Naive thymus-derived CD4-positive, alpha-beta T cell (primary cell): ENCODE measurements at places on chromosomes 5 and 9. TPM values are rescaled to one million over a fixed set of nuclear protein-coding genes. Genes with fewer than 3 reads are reported as not detected.
A peak's percentile ranks its signal among the peaks of the same experiment; 100 is the strongest.

DNA sequence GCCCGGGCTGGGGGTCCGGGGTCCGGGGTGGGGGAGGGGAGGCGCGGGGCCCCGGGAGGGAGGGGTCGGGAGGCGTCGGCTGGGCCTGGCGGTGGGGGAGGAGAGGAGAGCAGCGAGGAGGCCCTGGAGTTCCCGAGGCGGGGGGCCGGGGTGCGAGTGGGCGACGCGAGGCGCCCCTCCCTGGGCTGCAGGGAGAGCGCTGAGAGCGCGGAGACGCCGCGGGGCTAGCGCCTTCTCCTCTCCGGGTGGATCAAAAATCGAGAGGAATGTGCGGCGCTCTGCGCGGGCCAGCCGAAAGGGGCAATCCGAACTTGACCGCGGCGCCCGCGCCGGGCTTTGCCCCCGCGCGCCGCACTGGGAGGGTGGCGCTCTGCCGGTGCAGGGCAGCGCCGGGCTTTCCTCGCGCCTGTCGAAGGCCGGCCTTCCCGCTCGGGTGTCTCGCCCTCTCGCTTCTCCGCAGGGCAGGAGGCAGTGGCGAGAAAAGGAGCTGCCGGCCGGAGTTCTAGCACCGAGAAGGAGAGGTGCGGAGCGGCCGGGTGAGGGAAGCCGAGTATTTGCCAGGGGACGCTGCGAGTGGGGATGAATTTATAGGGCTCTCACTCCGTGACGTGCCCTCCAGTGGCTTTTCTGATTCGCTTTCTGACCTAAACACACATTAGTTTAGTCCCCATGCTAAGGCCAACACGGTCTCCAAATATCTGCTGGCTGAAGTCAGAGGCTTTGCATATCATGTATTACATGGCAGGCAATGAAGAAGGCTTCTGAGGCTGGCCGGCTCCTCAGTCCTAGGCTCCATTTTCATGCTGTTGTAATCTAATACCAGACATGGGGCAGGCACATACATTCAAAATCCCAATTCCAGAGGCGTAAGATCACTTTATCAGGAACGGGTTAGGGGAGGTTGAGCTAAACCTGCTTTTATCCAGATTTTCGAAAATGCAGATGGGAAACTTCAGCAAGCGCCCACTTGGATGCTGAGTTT is 503 bp upstream of the GDNF start:
- no peak overlapping the region for H3K27ac ChIP-seq
- H3K4me1 ChIP-seq = no peaks in the 10 kb centered on the region
- no peak for DNase-seq

DNA sequence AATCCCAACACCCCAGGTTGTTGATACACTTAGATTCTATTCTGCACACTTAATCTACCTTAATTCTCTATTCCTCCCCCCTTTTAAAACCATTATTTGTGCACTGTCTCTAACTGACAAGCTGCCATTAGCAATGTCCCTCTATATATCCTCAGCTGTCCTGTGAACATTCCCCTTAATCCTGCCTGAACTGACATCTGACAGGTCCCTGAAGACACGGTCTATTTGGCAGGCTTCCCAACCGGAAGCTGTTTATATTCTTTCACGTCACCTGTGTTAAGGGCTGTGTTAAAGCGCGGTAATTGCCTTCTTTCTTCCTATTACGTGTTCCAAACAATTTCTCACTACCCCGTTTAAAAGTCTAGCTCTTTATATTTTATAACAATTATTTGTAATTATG is 277.3 kb downstream of the CDH9 start:
- H3K4me1 ChIP-seq = no peaks in the 10 kb centered on the region
- no peak overlapping the region for H3K27ac ChIP-seq
- H3K27me3 ChIP-seq = no peaks in the 10 kb centered on the region
- no peak overlapping the region for H3K4me3 ChIP-seq
- no peaks in the 10 kb centered on the region for H3K36me3 ChIP-seq
- no peak for DNase-seq

- H3K4me1 ChIP-seq = peaks cover 8% of the 10 kb centered on the region
- H3K27me3 ChIP-seq = no peaks in the 10 kb centered on the region
- DNase-seq = no peak
- no peaks in the 10 kb centered on the region for H3K36me3 ChIP-seq
- H3K27ac ChIP-seq = no peak within 1 kb of the TSS
Measured at GRCh38 chr5:157670662-157671591, at the start of gene C5orf52. C5orf52 (plus strand) TSS chr5:157671533; CDS start chr5:157671615, 82 bp downstream.

- no peak for DNase-seq
- no peak overlapping the region for H3K4me3 ChIP-seq
- H3K27ac ChIP-seq = no peak overlapping the region
- no peaks in the 10 kb centered on the region for H3K27me3 ChIP-seq
- H3K4me1 ChIP-seq = no peaks in the 10 kb centered on the region
Measured at GRCh38 chr5:122561209-122561608, 213.7 kb upstream of the SNX2 start.

DNA sequence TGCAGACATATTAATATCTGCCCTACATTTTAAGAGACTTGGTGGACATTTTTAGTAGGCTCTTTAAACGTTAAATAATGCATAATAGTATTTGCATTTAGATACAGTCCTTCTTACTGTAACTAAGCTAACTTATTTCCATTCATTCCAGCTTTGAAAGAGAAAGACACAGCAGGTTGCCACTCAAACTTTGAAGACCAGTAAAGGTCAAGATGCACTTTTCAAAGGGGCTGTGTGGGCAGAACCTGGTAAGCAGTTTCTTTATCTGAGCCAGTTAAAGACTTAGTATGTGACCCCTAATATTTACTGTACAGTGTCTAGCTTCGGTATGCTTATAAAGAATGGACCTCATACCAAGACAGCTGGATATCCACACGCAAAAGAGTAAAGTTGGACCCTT is 20.8 kb downstream of the PLGRKT start:
- H3K36me3 ChIP-seq = no peaks in the 10 kb centered on the region
- no peaks in the 10 kb centered on the region for H3K27me3 ChIP-seq
- DNase-seq = no peak
- H3K4me3 ChIP-seq = no peak overlapping the region

DNA sequence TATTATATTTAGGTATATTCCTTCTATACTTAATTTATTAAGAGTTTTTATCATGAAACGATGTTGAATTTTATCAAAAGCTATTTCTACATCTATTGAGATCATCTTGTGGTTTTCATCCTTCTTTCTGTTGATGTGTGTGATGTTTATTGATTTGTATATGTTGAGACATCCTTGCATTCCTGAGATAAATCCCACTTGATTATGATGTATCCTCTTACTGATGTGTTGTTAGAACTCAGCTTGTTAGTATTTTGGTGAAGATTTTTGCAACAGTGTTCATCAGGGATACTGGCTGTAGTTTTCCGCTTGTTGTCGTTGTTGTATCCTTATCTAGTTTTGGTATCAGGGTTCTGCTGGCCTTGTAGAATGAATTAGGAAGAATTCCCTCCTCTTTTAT is 213.6 kb downstream of the GDNF start:
- H3K27me3 ChIP-seq = no peaks in the 10 kb centered on the region
- no peak for DNase-seq
- H3K27ac ChIP-seq = no peak overlapping the region
- H3K36me3 ChIP-seq = peaks cover 6% of the 10 kb centered on the region
- no peak overlapping the region for H3K4me3 ChIP-seq

GRCh38 chr9:133509179-133510083 is 15.3 kb downstream of the MYMK start:
- peaks cover 4% of the 10 kb centered on the region for H3K4me1 ChIP-seq
- H3K36me3 ChIP-seq = no peaks in the 10 kb centered on the region
- peak; percentile 57 for DNase-seq
- peak overlapping the region; percentile 34 for H3K4me3 ChIP-seq
- H3K27me3 ChIP-seq = no peaks in the 10 kb centered on the region
- H3K27ac ChIP-seq = peak overlapping the region; percentile 69

Gene FOXI1
- total RNA-seq = not detected

Gene CFAP90
- not detected in 2 replicates for total RNA-seq

Gene CPLANE1
- 12.4 and 14.7 TPM in 2 replicates for total RNA-seq

Gene SLC1A1
- not detected for total RNA-seq
